Stimulated activated CD4-positive, alpha-beta T cell treated with anti-CD3 and anti-CD28 coated beads, Interleukin-2, amount 100 ng/mL, for 24 hours (primary cell): ENCODE measurements at places on chromosomes 11 and 22.
A peak's percentile ranks its signal among the peaks of the same experiment; 100 is the strongest.

DNA sequence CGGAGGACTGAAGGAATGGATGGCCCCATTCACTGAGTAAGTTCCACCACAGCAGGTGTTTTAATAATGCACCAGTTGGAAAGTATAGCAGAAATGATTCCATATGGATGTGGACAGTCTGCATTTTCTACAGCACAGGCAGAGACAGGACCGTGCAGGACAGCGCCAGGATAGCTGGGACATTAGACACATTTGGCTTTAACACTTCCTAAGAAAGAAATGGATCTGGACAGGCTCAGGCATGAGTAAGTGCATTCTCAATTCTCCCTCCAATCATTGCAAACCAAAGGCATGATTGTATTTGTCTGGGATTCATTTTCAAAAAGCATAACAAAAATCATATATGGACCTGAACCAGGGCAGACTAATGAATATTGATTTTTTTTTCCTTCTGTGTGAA lies 233.0 kb upstream of the POU2AF2 start:
- DNase-seq: no peak

DNA sequence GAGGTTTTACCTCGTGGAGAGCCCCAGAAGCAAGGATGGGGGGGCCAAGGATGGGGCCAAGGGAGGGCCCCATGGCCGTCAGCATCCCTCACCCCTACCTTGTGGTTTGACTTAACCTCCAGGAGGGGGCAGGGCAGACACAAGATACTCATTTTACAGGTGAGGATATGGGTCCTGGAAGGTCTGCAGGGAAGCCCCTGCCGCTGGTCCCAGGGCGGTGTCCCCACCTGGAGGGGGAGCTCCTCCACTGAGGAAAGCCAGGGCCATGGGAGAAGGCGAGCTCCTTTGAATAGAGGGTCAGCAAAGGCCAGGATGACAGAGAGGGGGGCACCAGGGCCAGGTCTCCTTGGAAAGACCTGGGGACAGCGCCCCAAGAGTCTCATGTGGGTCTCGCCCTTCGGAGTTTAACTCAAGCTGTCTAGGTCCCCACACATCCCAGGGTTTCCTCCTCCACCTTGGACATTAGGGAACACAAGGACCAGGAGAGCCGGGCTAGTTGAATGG lies 5.9 kb upstream of the ADORA2A start:
- DNase-seq: peak; percentile 46

- peak; percentile 30 for DNase-seq
Observed at GRCh38 chr11:72848846-72849466, 34.7 kb downstream of the ATG16L2 start.

GRCh38 chr11:16191212-16191867 lies 165.0 kb downstream of the SOX6 start:
- no peak for DNase-seq
